ENCODE measurements at places on chromosomes 3 and 15.
A peak's percentile ranks its signal among the peaks of the same experiment; 100 is the strongest.

- no peak for DNase-seq
Measured at GRCh38 chr3:21938267-21938681, 187.3 kb upstream of the ZNF385D start.

DNA sequence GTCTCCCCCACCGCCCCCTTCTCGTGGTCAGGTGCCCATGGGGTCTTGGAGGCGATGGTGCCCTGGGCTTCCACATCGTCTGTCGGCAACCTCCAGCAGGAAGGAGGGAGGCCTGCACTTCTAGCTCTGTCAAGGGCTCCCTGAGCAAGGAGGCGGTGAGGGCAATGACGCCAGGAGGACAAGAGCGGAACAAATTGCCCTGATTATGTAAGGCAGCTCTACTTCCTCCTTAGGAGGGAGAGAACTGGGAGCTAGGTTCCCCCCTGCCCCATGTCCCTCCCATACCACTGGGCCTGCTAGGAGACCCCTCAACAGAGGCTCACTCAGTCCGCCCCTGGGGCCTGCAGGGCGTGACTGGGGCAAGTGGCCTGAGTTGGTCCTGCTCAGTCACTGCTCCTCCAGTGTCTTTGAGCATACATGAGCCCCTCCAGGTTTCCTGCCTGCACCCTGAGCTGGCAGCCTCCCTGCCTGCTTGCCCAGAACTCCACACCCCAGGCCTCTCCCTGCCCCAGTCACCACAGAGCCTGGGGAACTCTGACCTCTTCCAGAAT lies 56.1 kb downstream of the CACNA2D2 start:
- no peak for DNase-seq

- no peak for DNase-seq
Measured at GRCh38 chr15:68184616-68185480, 20.3 kb downstream of the CALML4 start.

DNA sequence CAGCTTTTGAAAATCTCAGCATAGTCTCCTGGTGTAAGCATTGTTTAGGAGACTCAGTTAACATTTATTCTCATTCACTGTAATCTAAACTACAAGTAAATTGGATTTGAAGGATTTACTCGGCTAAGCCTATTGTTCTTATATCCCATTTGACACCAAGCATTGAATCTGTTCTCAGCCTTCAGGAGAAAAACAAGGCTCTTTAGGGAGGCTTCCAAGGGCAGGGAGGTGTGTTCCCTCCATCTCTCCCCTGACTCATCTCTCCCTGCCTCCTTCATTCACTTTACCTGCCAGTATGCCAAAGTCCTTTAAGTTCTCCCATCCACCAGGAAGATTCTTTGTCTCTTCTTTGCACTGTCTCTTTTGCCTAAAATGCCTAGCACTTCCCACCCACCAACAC lies 347.8 kb downstream of the MFSD1 start:
- no peak for DNase-seq

DNA sequence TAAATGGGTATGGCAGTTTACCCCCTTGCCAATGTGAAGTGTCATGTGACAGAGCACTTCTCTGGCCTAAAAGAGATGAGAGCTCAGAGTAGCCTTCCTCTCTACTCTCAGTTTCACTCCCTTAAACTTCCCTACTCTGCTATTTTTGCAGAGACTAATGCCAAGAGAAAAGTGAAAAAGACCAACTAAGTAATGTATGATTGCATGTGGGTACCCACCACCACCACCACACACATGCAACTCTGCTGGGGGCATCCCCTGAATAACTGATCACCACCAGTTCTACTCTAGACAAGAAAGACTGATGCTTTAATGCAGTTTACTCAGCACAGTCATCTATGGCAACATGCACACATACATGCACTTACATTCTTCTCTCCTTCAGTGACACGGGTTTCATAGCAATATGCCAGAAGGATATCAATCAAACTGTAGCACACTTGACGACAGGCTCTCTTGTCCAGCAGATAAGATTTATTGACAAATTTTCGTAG lies 31.3 kb downstream of the SHQ1 start:
- no peak for DNase-seq

DNA sequence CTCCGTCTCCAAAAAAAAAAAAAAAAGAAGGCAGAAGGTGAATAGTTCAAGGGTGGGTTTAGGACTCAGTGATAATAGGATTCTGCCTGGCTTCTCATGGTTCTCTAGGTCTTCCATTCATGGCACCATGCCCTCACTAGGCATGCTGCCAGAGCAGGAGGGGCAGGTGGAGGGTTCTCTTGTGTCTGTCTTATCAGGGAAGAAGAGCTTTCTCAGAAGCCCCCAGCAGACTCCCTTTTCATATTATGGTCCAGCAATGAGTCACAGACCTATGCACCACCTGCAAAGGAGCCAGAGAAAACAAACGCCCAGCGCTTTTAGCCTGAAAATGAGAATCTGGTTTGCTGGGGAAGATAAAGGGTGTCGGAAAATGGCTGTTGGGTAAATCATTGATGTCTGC lies 3.0 kb downstream of the CCR2 start:
- DNase-seq: no peak

GRCh38 chr3:169659096-169659819 lies 4.3 kb downstream of the MECOM start:
- no peak for DNase-seq

DNA sequence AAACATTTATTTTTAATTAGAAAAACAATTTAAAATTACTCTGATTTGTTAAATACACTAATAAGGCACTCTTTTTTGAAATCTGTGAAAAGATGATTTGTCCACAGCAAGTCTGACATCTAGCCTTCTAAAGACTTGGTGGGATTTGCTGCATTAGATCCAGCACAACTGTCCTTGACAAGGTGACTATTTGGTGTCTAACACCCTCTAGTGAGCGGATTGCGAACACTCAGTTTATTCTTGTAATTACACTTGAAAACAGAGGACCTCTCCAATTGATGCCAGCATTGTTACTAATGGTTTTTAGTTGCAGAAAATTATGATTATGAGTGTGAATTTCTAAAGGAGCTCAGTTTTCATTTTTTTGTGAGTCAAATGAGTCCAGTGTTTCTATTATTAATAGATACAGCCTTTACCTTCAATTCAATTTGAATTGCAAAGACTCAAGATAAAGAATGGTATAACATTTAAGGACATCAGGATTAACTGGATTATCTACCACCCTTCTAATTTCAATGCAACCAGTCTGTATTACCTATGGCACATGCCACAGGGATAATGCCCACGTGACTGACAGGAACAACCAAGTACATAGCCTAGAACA lies 29.7 kb upstream of the STRIT1 start:
- peak; percentile 64 for DNase-seq

- DNase-seq: no peak
Measured at GRCh38 chr3:195807681-195808121, 4.0 kb downstream of the MUC4 start.

GRCh38 chr3:17360991-17361390 lies 381.4 kb downstream of the TBC1D5 start:
- no peak for DNase-seq

DNA sequence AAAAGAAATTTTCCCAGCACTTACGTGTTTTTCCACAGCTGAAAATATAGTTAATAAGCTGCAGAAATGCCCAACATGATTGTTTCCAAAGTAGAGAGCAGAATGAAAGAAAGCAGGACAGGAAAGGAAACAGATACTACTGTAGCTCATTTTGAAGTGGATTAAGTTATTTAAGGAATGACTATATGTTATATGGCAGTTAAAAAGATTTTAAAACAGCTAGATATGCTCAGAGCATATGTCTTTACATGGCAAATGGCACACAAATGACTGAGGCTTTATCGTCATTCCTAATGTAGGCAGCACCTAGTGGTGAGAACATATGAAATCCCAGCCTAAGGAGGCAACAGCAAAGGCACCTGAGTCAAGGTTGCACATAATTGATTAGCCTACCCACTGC lies 106.6 kb upstream of the SEMA6D start:
- DNase-seq: no peak

- DNase-seq: no peak
Measured at GRCh38 chr3:70774641-70775040, 462.2 kb upstream of the MDFIC2 start.

- DNase-seq: no peak
Measured at GRCh38 chr3:193620057-193620456, 27.0 kb downstream of the OPA1 start.

- no peak for DNase-seq
Measured at GRCh38 chr3:27756877-27757276, 34.8 kb upstream of the EOMES start.

DNA sequence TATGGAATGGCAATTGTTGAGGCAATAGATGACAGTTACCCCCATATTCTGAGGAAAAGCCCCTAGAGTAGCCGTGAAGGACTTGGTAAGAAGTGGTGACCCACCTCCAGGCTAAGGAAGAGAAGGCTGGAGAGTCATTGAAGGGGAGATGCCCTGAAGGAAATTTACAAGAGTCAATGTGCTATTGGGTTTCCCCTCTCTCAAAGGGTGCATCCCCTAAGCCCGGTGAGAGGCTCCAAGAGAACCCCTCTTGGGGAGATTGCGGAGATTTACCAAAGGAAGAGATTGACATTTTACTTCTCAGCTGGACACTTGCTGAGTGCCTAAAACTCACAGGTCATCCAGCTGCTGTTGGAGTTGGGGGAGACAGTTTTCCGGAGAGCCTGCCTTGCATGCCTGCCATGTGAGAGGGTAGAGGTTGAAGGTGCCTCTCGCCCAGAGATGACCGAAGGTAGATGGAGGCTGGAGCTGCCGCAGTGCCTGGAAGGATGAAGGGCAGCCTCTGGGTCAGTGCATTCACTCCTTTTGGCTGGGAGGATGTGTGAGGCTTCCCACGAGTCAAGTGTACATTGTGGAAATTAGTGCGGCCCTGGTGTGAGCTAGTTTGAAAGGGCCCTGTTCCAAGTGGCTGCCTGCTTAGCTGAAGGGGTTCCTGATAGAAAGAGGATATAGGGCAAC lies 30.7 kb downstream of the MESD start:
- no peak for DNase-seq

- no peak for DNase-seq
Measured at GRCh38 chr3:135366816-135367215, 571.8 kb downstream of the EPHB1 start.

DNA sequence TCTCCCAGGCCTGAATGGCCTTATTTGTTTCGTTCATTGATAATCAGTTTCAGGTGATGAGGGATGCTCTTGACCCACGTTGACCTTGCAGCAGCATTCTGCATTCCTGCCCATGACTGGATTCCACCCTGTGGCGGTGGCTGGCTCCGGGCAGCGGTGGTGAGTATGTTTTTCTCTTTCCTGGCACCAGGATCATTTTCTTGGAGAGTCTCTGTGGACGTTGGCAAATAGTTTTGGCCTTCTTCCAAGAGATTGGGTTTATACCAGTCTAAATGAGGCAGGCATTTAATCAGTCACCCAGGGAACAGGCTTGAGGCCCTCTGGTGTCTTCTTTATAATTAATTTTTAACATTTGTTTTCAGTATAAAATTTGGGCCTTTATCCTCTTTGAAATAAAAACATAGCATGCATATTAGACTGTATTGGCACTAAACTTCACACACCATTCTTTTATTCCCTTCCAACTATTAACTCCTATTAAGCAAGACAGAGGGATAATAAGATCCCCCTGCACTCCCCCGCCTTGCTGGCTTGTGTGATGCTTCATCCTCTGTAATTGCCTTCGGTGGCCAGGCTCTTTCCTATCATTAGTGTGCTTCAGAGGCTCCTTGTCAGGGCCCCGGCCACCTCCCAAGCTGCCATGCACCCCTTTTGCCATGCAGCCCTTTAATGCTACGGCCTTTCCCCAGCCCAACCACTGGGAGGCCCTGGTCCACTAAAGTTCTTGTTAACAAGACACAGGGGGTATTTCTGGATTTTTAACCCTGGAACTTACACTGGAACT lies 176.2 kb upstream of the TOPAZ1 start:
- no peak for DNase-seq

DNA sequence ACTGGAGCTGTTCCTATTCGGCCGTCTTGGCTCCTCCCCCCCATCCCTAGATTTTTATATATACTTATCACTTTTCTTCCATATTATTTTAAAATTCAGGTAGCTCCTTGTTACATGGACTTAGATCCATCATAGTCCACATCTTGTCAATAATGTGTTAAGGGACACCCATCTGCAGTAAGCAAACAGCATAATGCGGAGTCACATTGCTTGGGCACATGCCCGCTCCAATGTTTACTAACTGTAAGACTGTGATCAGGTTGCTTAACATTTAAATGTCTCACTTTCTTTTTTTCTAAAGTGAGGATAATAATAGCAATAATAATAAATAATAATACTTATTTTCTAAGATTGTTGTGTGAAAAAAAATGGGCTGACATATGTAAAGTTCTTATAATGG lies 303.2 kb upstream of the SOX14 start:
- DNase-seq: no peak

GRCh38 chr15:85831415-85832113 lies 36.8 kb upstream of the KLHL25 start:
- peak; percentile 71 for DNase-seq

DNA sequence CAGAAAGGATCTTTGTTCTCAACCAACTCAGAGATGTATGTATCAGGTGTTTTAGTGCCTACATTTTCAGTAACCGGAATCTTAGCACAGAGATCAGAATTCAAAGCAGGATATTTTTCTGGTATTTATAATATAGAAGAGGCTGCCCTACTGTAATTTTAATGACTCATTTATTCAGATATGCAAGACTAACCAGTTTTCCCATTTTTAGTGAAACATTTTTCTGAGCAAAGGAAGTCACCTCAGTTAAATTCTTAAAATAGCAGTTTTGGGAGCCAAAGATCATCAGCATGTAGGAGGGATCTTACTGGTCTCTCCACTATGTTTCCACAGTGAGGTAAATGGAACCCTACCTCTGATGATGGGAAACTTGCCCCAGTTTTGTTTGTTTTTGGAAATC lies 42.0 kb downstream of the SRP14 start:
- DNase-seq: no peak

- no peak for DNase-seq
Measured at GRCh38 chr3:35921718-35922117, 282.4 kb downstream of the ARPP21 start.

- DNase-seq: no peak
Measured at GRCh38 chr3:41348401-41348800, 149.1 kb downstream of the CTNNB1 start.

GRCh38 chr3:32106929-32107362 lies 526 bp downstream of the GPD1L start:
- DNase-seq: no peak

GRCh38 chr3:112365636-112366035 lies 32.7 kb downstream of the CD200 start:
- DNase-seq: no peak

- peak; percentile 74 for DNase-seq
Measured at GRCh38 chr3:112111785-112112402, 21.2 kb downstream of the GCSAM start.
